ENCODE measurements at places on chromosomes 7 and 10. TPM values are rescaled to one million over a fixed set of nuclear protein-coding genes. Genes with fewer than 3 reads are reported as not detected.

Gene EIF4H
- total RNA-seq: 398 TPM

Gene ETV1
- 5.4 TPM for total RNA-seq

Gene APBB1IP
- total RNA-seq: not detected

Gene CPA2
- total RNA-seq: not detected

Gene ANKRD2
- 0.36 TPM for total RNA-seq

Gene ASB15
- total RNA-seq: not detected

Gene VKORC1L1
- 14.3 TPM for total RNA-seq

Gene GARIN1A
- 0.28 TPM for total RNA-seq

Gene NOS3
- total RNA-seq: 54.8 TPM

Gene ARL5B
- 16.4 TPM for total RNA-seq

Gene OPN4
- total RNA-seq: not detected

Gene WNT2
- total RNA-seq: 0.19 TPM

Gene FZD1
- 2.2 TPM for total RNA-seq

Gene TRIM50
- total RNA-seq: not detected

Gene YKT6
- total RNA-seq: 105 TPM

Gene STX1A
- total RNA-seq: 21.2 TPM

Gene OPALIN
- not detected for total RNA-seq

Gene NODAL
- not detected for total RNA-seq

Gene TMEM229A
- total RNA-seq: not detected

Gene VWA2
- total RNA-seq: not detected

Gene DYDC2
- not detected for total RNA-seq

Gene CEP55
- total RNA-seq: 42.4 TPM

Gene PAX4
- total RNA-seq: not detected

Gene SLC26A3
- total RNA-seq: not detected

Gene EPHA1
- not detected for total RNA-seq

Gene ANXA8
- not detected for total RNA-seq

Gene CUEDC2
- total RNA-seq: 38.1 TPM

Gene INTS15
- 8.5 TPM for total RNA-seq

Gene DIP2C
- total RNA-seq: 5.0 TPM

Gene SFTPA1
- total RNA-seq: not detected

Gene ZPBP
- total RNA-seq: not detected

Gene SPDYE2B
- total RNA-seq: not detected

Gene MPLKIP
- total RNA-seq: 19.3 TPM

Gene FFAR4
- not detected for total RNA-seq

Gene C10orf105
- total RNA-seq: not detected

Gene WDFY4
- total RNA-seq: 6.3 TPM

Gene ASAH2
- total RNA-seq: 0.63 TPM

Gene MOGAT3
- not detected for total RNA-seq

Gene ATOH7
- not detected for total RNA-seq

Gene KMT2C
- 32.3 TPM for total RNA-seq

Gene PKD2L1
- not detected for total RNA-seq

Measured in endothelial cell of coronary artery (primary cell).